Activated T-cell treated with anti-CD3 and anti-CD28 coated beads, Interleukin-2, amount 50 U/mL, for 72 hours (primary cell): ENCODE measurements at places on chromosomes 2 and 18.
A peak's percentile ranks its signal among the peaks of the same experiment; 100 is the strongest.

DNA sequence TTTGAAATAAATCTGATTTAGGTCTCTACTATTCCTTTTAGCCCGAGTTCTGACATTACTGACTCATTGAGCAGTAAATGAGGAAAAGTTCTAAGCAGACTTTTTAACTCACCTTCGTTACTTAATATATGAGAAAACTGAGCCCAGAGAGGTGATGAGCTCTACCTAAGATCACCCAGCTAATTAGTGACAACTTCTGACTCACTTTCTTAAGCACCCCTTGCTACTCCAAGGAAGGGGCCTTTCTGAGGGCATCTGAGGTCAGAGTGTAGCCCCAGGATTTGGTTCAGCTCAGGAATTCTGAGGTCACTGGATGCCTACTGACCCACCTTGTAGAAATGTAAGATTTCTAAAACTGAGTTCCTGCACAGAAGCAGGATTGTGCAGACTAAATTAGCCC is 102.2 kb upstream of the FZD5 start:
- no peak for DNase-seq

DNA sequence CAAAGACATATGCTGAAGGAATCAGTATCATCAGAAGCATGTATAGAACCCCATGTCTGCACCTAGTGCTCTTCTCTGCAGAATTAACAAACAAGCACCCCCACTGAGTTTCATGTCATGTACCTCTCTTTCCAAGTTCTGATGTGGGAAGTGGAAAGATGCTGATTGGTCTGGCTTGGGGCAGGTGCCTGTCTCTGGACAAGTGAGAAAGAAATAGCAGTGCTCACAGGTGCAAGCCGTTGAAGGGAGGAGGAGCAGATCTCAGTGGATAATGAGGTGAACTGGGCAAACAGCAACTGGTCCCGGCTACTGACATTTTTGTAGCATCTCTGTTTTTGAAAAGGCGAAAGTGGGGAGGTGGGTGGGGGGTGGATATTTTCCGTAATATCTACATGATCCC is 17.5 kb upstream of the ACVR1 start:
- no peak for DNase-seq

DNA sequence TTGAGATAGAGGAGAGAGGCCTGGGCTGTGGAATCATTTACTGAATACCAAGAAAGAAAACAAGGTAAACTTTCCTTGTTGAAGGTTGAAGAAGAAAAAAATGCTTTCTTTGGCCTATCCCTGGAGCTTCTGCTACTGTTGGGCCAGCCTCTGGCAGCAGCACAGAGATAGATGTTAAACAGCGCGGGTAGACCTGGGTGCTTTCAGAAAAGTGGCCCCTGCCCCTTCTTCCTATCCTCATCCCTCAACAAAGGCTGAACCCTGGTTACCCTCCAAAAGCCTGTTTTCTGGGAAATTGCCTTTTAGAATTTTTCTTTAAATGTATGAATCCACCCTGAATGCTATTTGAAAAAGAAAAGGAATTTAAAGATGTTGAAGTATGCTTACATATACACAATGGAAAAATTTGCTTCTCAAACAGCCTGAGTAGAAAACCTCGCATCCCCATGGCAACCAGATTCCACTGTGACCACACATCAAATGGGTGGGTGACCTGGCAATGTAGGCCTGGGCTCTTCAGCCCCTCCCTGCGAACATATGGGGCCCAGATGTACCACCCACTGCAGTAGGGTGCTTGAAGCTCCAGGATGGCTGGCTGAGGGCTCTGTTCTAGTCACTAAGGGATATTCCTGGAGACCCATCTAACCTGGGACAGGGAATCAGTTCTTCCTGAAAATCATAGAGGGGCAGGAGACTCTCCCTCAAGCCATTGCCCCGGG is 23.4 kb upstream of the CHRNA1 start:
- DNase-seq: peak; percentile 34

GRCh38 chr2:241035142-241035817 is 36.9 kb downstream of the SNED1 start:
- peak; percentile 19 for DNase-seq

- DNase-seq: no peak
Observed at GRCh38 chr18:6010921-6011320, 115.6 kb upstream of the TMEM200C start.

GRCh38 chr18:55356815-55357214 is 231.2 kb downstream of the TCF4 start:
- DNase-seq: no peak

- no peak for DNase-seq
Observed at GRCh38 chr2:120515759-120516678, 170.1 kb downstream of the INHBB start.

GRCh38 chr2:28802975-28803429 is 7.6 kb upstream of the SPDYA start:
- no peak for DNase-seq

GRCh38 chr2:23050388-23050787 is 334.6 kb upstream of the KLHL29 start:
- no peak for DNase-seq

DNA sequence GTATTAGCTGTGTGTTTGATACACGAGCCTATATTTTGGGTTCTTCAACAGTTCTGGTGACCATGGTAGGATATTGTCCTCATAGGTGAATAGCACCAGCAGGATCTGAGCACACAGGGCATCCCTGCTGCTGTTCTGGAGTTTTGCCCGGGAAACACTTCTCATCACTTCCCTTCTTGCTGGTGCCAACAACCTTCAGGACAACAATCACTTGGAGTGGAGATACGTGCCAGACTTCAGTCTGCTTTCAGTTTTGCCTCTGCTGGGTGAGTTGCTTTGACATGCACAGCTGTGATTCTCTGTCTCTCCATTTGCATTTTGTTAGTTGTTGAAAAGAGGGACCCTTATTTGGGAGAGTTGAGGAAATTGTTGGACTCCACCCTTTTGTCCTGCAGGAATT is 1347.2 kb upstream of the DDX18 start:
- no peak for DNase-seq
